Eye (tissue), 1 donor: ENCODE measurements at places on chromosomes 11 and 22.
A peak's percentile ranks its signal among the peaks of the same experiment; 100 is the strongest.

- DNase-seq, result no peak
Observed at GRCh38 chr11:64893194-64894069, 15.0 kb upstream of the EHD1 start.

GRCh38 chr11:71238285-71238875 is 14.0 kb downstream of the SHANK2 start:
- no peak for DNase-seq

DNA sequence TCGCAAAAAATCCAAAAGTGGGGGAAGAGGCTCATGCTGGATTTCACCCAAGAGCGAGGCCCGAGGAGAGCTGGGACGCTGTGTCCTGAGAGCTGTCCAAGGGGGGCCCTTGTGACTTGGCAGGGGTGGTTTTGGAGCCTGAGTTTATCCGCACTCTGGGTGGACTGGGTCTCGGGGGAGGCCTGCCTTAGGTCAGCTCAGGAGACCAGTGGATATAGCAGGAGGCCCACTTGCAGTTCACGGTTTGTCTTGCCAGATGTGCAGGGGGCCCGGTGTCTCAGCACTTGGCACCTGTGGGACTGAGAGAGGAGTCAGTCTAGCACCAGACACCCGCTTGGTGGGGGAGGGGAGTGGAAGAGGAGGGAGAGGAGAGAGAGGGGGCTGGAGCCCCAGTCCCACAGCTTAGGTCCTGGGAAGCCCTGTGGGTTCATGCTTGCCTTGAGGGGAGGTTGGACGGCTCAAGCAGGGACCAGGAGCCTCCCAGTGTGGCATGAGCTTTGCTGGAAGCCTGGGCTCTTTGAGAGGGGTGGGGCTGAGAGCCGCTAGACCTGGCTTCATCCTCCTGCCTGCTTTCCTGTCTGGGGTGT is 33.4 kb downstream of the PARVB start:
- no peak for DNase-seq

DNA sequence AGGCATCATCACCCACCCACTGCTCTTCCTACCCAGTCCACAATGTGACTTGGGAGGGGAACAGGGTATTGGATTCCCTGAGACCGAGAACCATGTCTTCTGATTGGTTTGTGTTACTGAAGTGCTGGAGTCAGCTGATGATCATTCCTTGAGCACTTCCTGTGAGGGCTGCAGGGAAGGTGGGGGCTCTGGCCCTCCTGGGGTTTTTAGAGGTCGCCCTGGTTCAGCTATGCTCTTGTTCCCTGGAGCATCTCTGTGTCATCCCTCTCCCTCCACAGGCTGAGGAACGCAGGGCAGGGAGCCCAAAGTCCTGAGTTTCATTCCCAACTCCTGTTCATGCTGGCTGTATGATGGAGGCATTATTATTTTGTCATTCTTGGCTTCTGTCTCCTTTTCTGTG is 6.7 kb downstream of the ZC3H7B start:
- DNase-seq, result no peak

DNA sequence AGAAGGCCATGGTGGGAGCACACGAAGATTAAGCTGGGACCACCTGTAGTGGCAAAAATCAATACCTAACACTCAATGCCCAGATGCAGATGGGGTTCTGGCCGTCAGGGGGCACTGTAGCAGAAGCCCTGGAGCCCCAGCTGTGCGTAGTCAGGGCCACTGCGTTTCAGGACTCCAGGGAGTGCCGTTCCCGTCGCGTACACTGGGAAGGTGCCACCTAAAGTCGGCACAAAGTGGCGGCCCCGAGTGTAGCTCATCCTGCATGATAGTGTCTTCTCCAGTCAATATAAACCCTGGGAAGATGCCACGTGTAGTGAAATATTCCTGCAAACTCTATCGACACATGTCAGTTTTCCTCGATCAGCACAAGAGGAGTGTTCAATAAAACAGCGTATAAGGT is 123.8 kb upstream of the NTM start:
- DNase-seq, result peak; percentile 78

DNA sequence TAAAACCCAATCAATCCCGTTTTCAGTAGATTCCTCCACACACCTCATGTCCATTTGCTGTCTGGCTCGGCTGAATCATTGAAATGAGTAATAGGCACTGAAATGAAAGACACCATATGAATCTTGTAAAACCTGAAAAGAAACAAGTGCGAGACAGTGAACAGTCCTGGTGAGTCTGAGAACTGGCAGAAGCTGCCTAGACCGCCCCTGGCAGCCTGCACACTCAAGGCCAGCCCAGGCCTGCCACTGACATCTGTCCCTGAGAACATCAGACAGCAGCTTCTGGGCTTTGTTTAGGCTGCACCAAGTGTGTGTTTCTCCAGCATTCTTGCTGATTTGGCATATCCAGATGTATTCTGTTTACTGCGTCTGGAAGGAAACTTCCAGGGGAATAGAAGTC is 44.8 kb downstream of the ENDOD1 start:
- no peak for DNase-seq

DNA sequence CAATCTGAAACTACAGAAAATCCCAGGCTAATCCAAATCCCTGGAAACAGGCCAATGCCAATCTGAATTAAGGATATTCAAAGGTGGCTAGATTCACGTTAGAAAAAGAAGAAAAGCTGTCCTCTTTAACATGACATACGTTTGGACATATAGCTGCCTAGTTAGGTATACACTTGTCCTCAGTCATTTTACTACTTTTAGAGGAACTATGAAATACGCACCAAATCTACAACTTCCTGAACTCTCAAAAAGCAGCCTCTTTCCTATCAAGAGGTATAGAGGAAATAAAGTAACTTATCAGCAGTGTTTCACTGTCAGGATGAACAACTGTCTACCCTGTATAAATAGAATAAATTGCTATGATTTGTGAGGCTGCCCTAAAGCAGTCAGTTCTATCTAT is 24.0 kb downstream of the KMT5B start:
- DNase-seq, result no peak

DNA sequence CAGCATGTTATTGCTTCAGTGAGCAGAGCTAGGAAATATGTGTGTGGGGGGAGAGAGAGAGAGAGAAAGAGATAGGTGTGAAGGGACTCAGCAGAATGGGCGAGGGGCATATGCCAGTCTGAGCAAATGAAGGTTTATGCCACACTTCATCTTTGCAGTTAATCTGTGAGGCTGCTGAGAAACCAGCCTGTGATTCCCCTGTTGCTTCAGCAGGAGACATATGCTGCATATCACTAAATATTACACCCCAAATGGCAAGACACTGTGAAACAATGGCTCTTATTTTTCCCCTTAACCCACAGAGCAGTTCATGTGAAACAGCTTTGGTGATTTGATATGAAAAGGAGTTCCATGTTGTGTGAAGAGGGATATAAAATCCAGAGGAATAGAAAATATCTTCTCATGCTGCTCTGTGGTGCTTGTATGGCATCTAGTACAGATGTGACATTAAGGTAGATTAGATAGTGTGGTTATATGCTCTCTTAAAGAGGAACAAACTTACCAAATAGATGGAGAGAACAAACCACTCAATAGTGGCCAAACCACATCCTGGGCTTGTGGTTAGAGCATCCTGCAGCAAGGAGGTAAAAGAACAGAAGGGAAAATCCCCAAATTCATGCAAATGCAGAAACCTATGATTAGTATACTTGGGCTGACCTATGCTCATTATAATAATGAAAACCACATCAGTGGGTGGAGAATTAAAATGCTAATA is 864.2 kb downstream of the FAM181B start:
- DNase-seq, result no peak

DNA sequence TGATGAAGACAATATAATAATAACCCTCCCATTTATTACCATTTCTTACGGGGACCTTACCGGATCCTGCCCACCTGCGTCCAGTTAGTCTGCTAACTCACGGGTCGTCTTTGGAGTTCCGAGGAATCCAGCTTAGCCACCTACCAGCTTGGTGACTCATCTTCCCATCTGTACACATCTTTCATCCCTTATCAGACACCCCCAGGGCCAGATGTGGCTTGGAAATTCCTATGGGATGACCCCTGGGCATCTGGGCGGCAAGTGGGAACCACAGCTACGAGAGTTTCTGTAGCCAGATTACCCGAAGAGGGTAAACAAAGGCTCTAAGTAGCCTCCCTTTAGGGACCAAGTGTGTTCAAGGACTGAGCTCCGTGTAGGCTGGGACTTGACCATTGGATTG is 12.8 kb upstream of the PRR5 start:
- no peak for DNase-seq

DNA sequence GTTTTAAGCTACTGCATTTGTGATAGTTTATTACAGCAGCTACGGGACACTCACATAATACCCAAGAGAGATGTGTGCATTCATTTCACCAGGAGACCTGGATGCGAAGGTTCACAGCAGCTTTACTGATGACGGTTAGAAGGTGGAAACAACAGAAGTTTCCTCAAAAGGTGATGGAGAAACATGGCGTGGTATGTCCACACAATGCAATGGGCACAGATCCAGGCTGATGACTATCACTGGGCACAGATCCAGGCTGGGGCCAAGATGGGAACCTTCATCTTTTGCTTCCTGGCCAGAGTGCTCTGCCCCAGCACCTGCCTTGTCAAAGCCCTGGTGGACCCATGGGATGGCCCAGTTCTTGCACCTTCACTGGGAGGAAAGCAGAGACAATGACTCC is 30.6 kb upstream of the RFPL3 start:
- no peak for DNase-seq

DNA sequence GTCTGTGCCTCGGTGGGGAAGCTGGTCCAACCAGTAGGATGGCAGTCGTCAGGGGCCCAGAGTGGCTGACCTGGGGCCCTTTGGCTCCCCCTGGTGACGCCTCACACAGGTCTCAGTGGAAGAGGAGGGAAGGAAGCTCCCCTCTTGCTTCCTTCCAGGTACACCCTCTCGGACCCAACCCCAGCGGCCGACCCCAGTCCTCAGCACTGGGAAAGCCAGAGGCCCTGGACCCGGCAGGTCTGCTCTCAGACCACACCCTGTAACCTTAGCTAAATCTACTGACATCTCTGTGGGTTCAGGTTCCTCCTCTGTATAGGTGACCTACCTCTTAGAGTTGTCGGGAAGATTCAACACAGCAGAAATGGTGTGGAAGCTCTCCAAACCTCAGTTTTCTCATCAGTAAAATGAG is 3.4 kb upstream of the SCUBE1 start:
- DNase-seq, result peak; percentile 72

- DNase-seq, result no peak
Observed at GRCh38 chr22:33697640-33698039, 222.6 kb downstream of the LARGE1 start.

DNA sequence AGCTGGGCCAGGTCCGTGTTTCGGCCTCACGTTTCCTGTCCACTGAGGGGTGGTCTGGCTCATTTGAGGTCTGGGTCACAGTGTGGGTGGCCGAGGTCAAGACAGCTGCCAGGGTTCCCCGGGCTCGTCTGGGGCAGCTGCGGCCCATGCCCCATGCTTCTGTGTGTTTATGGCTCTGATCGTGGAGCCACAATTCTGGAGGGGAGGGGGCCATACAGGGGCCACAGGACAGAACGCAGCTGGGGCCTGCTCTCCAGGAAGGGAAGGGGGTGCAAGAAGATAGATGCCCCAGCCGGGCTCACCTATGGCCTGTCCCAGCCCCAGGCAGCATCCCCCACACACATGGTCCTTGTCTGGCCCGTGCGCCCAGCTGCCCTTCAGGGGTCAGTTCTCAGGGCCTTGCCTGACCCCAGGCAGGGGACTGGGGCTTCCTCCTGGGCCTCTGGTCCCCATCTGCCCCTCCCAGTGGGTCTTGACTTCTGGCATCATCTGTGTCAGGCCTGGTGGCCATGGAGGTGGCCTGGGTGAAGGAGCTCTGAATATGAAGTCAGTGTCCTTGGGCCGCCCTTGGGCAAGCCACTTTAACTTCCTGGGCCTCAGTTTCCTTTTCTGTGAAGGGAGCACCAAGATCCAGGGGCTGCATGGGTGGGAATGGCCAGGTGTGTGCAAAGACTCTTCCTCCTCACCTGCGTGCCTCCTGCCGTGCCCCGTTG is 8.4 kb downstream of the TSPAN32 start:
- no peak for DNase-seq

GRCh38 chr11:115164774-115165173 is 339.4 kb downstream of the CADM1 start:
- DNase-seq, result no peak

DNA sequence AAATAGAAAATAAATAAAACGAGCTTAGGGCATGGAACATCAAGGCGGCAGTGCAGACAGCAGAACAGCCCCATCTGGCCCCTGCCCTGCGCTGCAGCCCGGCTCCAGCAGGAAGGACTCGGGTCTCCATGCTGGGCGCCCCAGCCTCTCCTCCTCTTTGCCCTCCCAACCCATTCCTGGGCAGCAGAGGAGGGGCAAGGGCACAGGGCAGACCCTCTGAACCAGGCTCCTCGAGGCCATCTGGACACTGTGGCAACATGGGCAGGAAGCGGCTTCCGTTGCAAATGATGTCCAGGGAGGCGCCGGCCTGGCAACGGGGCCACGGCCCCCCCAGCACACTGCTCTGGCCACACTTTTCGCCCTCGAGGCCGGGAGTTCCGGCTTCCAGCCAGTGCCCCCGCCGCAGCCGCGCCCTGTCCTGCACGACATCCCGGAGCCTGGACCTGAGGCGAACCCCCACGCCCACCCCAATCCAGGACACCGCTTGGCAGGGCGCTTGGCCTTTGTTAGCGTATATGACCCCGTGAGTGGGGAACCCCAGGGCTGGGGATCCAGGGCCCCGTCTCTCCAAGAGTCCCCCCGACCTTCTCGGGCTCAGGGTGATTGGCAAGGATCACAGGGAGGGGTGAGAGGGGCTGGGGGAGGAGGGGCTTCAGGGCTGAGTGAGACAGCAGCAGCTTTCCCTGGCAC is 192.1 kb downstream of the IGLL1 start:
- DNase-seq, result no peak

DNA sequence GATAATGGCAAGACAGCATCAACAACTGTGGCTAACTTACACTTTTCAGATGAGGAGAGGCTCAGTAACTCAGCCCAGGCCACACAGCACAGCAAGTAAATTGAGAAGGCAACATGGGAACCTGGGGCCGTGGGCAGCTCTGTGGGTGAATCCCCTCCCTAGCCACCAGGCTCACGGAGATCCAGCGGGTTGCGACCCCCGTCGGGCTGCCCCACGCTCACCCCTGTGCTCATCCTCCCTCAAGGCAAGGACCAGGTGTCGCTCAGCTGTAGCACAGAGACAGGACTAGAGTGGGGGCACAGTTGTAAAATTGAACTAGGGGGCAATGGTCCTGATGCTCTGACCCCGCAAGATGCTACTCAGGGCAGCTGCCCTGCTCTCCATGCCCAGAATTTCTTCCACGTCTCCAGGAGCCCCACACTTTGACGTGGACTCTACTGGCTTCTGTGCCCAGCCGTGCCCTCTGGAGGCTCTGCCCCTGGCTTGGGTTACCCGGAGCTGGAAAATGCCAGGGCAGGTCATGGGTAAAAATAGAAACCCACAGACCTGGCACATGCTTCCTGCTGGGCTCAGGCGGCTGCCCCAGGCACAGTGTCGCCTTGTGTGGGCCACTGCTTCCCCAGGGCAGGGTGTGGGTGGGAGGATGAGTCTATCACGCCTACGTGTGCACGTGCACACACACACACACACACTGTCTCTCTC is 9.0 kb downstream of the TUBA8 start:
- no peak for DNase-seq

DNA sequence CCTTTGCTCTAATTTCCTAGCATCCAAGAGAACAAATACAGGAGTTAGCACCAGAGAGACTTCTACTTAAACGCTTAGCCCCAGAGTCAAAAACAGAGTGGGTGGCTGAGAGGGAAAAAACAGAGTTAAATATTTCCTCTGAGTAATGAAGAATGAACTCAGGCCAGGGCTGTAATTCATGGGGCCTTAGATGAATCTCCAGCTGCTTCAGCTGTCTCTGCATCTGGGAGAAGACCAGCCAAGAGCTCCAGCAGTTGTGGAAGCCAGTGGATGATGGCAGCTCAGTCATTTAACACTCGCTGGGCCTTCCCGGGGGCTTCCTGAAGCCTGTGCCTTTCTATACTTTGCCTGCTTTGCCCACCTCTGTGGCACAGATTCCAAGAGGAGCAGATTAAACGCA is 5.7 kb upstream of the ADAMTS15 start:
- DNase-seq, result no peak
